Calu3 (cell line): ENCODE measurements at places on chromosomes 3 and 15. TPM values are rescaled to one million over a fixed set of nuclear protein-coding genes. Genes with fewer than 3 reads are reported as not detected.

- no peak overlapping the region for H3K4me3 ChIP-seq
- peaks cover 100% of the 10 kb centered on the region for H3K36me3 ChIP-seq
- H3K27me3 ChIP-seq: no peaks in the 10 kb centered on the region
- peaks cover 9% of the 10 kb centered on the region for H3K4me1 ChIP-seq
- no peak for DNase-seq
- H3K27ac ChIP-seq: no peak overlapping the region
These were observed 5.7 kb downstream of the NR2F2 start for GRCh38 chr15:96336108-96336595.

DNA sequence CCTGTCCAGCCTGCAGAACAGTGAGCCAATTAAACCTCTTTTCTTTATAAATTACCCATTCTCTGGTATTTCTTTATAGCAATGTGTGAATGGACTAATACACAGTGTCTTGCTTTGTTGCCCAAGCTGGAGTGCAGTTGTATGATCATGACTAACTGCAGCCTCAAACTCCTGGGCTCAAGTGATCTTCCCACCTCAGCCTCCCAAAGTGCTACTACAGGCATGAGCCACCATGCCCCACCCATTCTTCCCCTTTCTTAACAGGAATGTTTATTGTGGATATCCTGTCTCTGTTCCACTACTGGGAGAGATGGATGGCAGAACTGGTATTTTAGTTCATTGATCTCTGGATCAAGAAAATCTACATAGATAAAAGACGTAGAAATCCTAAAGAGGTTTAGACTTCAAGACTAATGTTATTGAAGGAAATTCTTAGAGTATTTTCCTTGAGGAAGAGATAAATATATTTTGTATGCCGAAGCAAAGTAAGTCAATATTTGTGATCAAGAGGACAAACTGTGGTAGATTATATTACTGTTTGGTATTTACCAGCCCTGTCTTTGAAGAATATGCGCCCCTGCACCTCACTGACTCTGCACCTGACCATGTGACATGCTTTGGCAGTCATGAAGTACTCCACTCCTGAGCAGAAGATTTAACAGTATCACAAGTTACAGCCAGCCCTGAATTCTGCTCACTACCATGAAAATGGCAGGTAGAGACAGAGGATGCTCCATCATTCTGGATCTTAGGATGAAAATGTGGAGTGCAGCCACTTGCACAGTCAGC lies 42.9 kb downstream of the UACA start:
- no peak for DNase-seq
- no peaks in the 10 kb centered on the region for H3K36me3 ChIP-seq
- H3K4me3 ChIP-seq: no peak overlapping the region
- H3K27ac ChIP-seq: no peak overlapping the region
- no peaks in the 10 kb centered on the region for H3K27me3 ChIP-seq

GRCh38 chr3:59980576-59980975 lies 930.8 kb upstream of the CFAP20DC start:
- H3K36me3 ChIP-seq: no peaks in the 10 kb centered on the region
- H3K4me3 ChIP-seq: no peak overlapping the region
- H3K27me3 ChIP-seq: no peaks in the 10 kb centered on the region
- no peak overlapping the region for H3K27ac ChIP-seq

GRCh38 chr3:81789691-81790090 lies 28.2 kb upstream of the GBE1 start:
- H3K36me3 ChIP-seq: no peaks in the 10 kb centered on the region
- no peaks in the 10 kb centered on the region for H3K27me3 ChIP-seq
- H3K27ac ChIP-seq: no peak overlapping the region
- no peak for DNase-seq
- no peak overlapping the region for H3K4me3 ChIP-seq

DNA sequence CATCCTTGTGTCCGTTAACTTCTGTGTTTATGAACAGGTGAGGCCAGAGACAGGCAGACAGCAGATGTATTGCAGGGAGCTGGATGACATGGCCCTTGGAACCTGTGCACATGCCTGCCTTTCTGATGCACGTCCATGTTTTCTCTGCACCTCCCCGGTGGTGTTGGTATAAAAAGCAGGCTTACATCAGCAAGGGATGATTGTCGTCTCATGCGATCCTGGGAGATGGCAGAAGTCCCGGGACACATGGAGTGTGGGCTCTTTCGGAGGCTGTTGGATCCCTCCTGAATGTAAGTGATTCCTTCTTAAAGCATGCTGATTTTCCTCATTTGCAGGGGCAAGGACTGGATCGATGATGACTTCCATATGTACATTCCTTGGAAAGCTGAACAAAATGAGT lies 134.8 kb downstream of the SNRPN start:
- no peaks in the 10 kb centered on the region for H3K36me3 ChIP-seq
- no peak overlapping the region for H3K4me3 ChIP-seq
- no peaks in the 10 kb centered on the region for H3K4me1 ChIP-seq

GRCh38 chr3:8103954-8104353 lies 397.7 kb upstream of the LMCD1 start:
- no peaks in the 10 kb centered on the region for H3K27me3 ChIP-seq
- no peak for DNase-seq
- H3K4me3 ChIP-seq: no peak overlapping the region
- no peak overlapping the region for H3K27ac ChIP-seq

DNA sequence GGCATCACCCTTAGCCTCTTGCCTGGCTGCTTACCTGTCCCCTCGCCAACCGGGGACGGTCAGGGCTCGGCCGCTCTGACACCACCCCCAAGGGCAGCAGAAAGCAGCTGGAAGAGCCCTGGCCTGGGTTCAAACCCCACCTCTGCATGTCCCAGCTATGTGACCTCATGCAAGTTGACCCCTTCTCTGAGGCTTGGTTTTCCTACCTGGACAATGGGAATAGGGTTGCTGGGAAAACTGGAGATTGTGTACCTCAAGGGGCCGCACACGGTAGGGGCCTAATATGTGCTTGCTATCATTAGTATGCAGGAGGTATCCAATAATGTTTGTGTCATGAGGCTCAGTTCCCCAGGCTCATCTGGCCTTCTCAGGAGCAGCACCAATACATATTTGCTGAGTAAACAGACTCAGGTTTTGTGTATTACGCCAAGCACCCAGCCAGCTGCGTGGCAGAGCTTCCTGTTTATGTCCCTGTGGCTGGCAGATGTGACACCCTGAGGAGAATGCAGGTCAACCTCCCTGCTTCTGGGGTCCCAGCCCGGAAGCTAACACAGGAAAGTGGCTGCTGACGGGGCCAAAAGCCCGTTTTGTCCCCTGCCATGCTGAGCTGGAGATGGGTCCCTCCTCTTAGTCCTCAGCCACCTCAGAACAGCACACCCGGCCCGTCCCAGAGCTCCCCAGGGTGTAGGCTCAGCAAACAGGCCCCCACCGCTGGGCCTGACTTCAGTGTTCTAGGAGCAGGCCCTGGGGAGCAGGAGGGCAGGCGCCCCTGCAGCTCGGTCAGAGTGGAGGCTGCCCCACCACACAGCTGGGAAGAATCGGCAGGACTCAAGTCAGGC lies 29.7 kb downstream of the PLXND1 start:
- no peak overlapping the region for H3K27ac ChIP-seq
- H3K4me1 ChIP-seq: no peaks in the 10 kb centered on the region
- H3K27me3 ChIP-seq: no peaks in the 10 kb centered on the region

The PPP1R14D gene
- total RNA-seq: 0.51 and 1.7 TPM in 2 replicates
